ENCODE measurements at places on chromosomes 12 and 14.

GRCh38 chr14:81435391-81436295 lies 35.5 kb upstream of the STON2 start:
- DNase-seq: peak; percentile 22

DNA sequence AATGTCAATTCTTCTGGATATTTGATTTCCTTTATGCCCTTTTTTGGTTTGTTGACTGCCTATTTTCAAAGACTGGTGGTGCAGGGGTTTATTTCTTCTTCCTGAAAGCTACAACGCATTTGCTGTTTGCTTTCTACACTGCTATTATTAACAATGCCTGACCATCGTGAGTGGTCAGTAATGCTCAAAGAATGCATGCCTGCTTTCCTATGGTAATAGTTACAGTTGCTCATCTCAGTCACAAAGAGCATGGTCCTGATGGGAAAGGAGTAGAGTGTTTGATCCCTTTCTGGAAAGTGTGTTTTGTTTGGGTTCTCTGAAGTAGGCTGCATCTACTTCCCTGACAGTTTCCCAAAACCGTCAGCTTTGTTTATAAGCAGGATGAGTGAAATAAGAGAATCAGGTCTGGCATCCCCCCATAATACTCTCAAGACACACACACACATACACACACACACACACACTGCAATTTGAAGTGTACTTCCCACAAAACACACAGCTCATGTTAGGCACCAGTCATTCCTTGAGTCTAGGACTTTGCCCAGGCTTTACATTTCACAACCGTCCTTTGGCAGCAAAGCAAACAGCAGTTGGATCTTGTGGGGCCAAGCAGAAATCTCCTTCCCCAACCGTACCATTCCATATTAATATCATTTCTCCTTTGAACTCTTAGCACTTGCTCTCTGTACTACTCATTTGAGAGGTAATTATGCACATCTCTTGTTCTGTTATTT lies 56.6 kb downstream of the SUDS3 start:
- DNase-seq: no peak

DNA sequence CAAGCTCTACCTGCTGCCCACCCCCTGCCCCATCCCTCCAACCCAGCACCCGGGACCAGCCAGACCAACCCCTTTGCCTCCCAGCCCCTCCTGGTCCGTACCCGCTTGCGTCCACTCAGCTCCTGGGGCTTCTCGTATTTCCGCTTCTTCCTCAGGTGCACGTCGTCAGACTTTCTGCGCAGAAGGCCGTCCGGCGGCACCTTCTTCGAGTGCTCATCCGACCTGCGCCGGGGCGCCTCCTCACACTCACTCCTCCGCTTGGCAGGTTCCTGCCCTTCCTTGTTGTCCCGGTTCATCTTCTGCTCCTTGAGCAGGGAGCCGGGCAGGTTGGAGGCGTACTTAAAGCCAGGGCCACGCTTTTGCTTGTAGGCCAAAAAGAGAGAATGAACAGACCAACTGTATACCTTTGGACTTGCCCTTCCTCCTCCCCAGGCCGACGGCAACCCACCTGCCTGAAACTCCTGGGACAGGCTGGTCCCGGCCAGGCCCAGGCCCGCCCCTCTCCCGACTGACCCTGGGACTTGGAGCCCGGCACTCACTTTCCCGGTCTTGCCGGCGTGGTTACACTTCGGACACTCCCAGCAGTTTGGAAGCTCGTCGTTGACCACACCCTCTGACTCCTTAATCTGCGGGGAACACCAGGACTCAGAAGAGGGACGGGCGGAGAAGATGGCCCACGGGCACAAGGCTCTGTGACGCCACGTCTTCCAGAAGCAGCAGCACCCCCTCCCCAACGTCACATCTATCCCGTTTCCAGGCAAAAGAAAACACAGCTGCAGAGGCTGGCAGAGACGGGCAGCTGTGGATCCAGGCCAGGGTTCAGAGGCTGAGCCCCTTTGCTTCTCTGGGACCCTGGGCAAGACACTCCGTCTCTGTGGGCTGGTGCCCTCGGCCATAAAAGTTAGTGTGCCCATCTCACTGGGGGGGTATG lies 44.3 kb downstream of the RNF34 start:
- DNase-seq: no peak

GRCh38 chr14:63186453-63186852 lies 17.8 kb upstream of the RHOJ start:
- DNase-seq: no peak

GRCh38 chr12:118544569-118544968 lies 168.2 kb downstream of the SUDS3 start:
- DNase-seq: no peak

DNA sequence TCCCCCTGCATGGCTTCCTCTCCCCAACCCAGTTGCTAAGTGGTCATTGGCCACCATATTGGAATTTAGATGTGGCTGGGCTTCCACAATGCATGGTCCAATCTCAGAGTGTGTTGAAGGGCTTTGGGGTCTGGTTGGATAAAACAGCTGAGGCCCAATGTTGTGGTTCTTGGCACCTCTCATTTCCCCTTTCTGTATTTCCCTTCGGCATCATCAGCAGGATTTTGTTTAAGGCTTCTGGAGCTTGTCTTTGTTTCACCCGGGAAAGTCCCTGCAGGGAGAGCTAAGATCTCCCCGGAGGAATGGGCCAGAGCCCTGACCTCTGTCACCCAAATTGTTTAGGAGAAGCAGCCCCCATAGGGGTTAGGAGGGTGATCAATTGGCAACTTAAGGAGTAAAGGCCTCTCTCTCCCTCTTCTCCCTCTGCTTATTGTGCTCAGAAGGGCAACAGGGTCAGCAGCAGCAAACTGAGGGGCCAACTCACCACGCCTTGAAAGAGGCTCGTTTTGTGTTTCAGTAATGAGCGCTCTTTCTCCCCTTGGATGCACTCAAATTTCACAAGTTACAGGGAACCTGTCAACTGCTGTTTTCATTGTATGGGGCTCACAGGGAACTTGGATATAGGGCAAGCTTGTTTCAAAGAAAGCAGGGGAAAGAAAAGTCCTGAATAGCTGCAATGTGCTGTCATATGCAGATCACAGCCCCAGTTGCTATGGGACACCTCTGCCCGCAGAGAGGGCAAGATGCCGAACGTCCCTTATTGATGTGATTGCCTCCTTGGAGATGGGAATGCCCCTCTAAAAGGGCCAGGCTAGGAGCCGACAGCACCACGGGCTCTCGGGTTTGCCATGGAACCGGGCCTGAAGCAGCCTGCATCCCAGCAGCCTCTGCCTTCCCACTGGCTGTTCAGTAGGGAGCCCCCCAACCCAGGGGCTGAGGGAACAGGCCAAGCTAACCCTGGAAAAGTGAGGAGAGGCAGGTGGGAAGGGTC lies 223.7 kb downstream of the ZFP36L1 start:
- no peak for DNase-seq

DNA sequence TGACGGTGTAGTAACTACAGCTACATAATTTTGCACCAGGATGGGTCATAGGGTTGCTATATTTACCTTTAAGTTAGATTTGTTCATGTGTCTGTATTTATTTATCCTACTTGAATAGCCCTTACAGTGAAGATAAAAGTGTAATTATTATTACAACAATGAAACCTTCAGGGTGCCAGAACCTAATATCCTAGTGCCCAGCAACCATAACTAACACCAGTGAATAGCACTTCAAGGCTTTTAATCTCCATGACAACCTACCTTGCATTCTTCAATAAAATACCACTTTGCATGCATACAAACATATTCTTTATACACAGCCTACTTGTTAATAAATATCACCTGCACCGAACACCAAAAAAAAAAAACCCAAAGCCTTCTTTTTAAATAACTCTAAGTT lies 58.7 kb upstream of the G2E3 start:
- no peak for DNase-seq

DNA sequence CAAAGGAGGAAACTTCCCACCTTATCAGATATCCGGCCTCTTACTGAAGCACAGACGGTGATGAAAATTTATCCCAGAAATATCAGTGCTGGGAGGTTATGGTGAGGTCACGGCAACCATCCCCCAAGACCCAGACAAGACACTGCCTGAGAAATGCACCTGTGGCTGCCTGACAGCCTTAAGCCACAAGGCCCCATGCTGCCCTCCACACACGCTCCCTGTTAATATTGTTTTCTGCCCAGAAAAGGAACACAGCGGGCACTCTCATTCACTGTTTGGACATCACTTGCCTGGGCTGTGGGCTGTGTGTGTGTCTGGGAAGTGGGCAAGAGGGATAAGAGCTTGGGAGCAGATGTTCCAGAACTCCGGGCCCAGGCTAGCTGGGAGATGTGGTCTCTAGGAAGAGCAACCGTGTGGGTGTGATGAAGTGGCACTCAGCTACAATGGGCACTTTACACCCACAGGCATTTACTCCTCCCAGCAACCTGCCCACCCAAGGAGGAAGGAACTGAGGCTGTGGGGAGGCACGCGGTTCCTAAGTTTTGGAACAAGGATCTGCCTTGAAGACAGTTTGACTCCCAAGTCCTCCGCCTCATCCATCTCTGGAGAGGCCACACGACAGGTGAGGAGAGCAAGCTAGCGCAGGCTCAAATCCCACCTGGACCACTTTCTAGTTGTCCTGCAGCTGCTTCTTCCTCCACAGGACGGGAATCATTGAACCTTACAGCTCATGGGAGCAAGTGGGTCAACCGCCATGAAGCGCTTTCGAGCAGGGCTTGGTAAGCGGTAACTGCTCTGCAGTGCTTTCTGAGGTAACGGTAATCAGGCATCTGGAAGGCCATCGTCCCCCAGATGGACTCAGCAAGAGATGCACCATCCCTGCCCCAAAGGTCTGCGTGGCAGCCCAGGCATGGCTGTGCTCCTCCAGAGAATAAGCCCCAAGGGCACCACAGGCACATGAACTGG lies 91.4 kb downstream of the CHGA start:
- DNase-seq: no peak

DNA sequence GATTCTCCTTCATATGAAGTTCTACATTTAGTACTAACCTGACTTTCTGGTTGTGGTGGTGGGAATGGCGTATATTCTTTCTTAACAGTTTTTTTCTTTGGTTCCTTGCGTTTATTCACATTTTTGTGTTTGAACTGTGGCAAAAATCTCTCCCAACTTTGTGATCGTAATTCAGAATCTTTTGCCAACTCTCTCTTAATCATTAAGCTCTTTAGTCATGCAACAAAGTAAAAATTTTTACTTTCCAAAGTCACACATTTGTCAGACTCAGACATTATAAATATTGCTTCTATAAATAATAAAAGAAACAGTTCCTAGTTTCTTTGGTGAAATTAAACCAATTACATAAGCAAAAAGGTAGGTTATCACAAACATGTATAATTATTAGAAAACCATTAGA lies 7.5 kb downstream of the KRR1 start:
- no peak for DNase-seq

DNA sequence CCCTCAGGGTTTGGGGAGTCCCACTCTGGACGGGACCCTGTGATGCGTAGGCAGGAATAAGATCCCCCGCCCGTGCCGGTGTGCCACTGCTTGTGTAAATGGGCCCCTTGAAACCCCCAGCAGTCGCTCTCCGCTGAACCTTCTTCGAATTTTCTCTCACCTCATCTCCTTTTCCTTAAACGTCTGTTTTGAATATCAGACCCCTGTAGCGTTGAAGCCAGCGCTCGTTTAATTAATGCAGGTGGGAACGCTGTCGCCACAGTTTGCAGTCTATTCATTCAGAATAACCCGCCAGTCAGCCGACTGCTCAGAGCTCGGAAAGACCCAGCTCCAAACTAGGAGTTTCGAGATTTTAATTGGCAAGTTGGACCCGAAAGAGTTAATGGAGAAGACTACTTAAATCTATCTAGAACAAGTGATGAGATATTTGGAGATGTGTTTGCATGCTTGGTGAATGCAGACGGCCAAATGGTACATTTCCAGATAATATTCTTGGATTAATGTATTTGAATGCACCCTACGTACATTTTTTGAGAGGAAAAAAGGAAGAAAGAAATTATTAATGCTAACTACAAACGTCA lies 739 bp upstream of the PPP2R5E start:
- DNase-seq: no peak

GRCh38 chr12:56014205-56014604 lies 6.6 kb upstream of the IKZF4 start:
- no peak for DNase-seq

DNA sequence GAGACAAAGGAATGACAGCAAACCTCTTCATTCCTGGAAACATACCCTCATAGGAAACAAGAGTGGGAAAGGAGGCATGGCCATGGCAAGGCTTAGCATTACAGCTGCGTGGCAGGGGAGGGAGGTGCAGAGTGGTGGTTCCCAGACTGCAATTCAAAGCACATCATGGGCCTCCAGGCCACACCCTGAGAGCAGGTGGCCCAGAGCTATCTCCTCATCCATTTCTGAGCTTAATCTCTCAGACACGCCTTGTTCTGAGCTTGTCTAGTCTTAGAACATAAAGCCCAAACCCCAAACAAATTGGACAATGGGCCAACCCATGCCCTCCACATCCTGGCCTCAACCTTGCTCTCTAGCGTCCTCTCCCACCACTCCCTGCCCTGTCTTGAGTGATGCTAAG lies 5.9 kb upstream of the KRT3 start:
- no peak for DNase-seq

DNA sequence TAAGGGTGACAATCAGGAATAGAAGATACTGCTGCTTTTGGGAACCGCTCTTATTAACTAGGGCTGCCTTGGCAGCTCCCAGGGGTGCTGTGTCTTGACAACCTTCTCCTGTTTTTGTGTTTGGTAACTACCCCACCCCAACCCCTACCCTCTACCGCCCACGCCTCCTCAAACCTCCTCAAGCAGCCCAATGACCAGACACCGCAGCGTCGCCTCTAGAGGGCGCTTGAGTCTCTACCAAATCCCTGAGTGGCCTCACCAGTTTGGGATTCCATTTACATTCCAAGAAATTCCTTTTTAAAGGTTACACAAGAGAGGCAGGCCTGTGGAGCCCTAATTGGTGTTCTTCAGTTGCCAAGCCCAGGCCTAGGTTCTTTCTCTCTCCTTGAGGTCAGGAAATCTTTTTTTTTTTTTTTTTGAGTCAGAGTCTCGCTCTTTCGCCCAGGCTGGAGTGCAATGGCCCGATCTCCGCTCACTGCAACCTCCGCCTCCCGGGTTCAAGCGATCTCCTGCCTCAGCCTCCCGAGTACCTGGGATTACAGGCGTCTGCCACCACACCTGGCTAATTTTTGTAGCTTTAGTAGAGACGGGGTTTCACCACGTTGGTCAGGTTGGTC lies 72.4 kb upstream of the USP44 start:
- peak; percentile 9 for DNase-seq

- DNase-seq: peak; percentile 63
Measured at GRCh38 chr12:54259194-54260011, 20.5 kb downstream of the CBX5 start.

DNA sequence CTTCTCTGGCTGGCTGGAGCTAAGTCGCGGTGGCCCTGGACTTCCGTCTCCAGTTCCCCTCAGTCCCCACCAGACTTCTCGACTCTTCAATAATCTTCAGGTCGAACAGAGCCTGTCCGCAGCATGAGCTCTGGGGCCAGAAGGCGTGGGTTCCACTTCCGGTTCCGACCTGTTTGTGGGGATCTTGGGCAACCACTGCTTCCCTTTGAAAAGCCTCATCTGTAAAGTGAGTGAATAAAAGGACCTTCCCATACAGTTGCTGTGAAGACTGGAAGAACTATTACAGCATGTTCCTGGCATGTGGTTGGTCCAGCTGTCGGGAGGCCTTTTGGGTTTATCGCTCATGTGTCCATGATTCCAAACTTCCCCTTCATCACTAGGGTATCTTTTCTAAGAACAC lies 19.4 kb downstream of the ADGRD1 start:
- DNase-seq: no peak

All from GM06990 (cell line).